ENCODE measurements at places on chromosomes 12 and 14. TPM values are rescaled to one million over a fixed set of nuclear protein-coding genes. Genes with fewer than 3 reads are reported as not detected.

Gene CHGA
- total RNA-seq, result 1,495 TPM

Gene INSM2
- total RNA-seq, result 0.10 TPM

Gene CMA1
- total RNA-seq, result not detected

Gene KRT75
- total RNA-seq, result not detected

Gene RASSF9
- 4.0 TPM for total RNA-seq

Gene TAS2R42
- not detected for total RNA-seq

Gene STYK1
- total RNA-seq, result 0.79 TPM

Gene KRT79
- not detected for total RNA-seq

Gene ABCC9
- 0.16 TPM for total RNA-seq
